ENCODE measurements at places on chromosomes 7 and 10.

DNA sequence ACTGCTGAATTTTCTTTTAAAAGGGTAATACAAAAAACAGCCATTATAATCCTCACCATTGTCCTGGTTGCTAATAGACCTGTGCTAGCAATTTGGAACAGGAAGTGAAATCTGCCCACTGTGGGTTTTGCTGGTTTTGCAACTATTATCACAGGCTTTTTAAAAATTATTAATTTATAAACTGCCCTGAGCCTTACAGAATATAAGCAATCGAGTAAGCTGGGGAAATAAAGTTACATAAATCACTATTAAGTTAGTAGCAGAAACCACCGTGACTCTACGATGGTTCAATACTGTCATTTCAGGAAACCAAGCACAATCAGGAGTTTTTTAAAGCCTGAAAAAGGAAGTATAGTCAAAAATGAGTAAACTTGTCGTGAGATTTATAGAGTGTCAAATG, 62.3 kb downstream of the TMEM26 start:
- no peak for DNase-seq

- DNase-seq = no peak
Observed at GRCh38 chr7:140242057-140243031, 65.6 kb upstream of the KDM7A start.

DNA sequence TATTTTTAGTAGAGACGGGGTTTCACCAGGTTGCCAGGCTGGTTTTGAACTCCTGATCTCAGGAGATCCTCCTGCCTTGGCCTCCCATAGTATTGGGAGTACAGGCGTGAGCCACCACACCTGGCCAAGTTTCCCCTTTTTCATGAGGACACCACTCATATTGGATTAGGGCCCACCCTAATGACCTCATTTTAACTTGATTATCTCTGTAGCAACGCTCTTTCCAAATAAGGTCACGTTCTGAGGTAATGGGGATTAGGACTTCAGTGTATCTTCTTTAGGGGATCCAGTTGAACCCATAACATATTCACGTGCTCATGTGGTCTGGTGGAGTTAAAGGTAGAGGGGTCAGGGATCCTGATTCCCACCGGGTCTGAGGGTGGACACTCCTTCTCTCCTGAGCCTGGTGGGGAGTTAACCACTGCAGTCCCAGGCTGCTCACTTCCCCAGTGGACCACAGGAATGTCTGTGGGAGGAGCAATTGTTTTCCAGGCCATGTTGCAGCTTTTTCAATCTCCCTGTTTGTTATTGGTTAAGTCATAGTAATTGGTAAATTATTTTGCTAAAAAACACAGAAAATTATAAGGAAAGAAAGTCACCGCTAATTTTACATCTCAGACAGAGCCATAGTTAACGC, 130.5 kb downstream of the GRK5 start:
- no peak for DNase-seq

DNA sequence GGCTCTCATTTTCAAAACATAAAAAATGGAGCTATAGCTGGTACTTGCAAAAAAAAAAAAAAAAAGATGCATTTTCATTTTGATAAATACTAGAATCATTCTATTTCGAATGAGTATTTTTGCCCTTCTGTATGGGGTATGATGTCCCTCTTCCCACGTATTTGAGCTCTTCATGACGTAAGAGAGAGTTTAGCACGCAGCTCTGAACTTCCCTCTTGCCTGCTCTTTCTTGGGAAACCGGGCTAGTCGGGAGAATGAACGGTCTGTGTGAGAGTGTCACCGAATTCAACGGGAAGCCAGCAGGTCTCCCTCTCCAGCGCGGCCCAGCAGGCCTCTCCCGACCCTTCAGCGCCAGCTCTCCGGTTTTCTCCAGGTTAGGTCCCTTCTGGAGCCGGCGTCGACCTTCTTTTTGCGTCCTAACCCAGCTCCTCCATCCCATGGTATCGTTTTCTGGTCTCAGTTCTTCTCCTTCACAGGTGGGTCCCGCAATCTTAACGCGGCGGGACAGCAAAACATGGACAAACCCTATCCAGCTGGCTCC, 159.2 kb upstream of the PITRM1 start:
- DNase-seq = no peak

- DNase-seq = no peak
Observed at GRCh38 chr10:2048337-2048973, 311.1 kb upstream of the ADARB2 start.

DNA sequence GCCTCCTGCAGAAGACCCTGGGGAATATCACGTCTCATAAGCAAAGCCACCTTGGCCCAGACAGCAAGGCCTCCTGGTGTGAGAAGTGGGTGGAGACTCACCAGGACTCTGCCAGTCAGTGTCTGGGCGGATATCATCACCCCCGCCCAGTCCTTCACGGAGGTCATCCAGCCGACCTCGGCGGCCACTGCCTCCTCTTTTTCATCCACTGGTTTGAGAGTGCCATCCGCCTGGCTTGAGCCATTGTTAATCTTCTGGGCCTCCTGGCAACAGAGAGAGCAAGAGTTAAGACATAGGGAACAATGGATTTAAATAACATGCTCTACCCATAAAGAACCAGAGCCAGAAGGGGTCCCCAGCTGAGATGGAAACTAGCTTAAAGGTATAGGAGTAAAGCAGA, 233.8 kb downstream of the KCNMA1 start:
- DNase-seq = no peak

DNA sequence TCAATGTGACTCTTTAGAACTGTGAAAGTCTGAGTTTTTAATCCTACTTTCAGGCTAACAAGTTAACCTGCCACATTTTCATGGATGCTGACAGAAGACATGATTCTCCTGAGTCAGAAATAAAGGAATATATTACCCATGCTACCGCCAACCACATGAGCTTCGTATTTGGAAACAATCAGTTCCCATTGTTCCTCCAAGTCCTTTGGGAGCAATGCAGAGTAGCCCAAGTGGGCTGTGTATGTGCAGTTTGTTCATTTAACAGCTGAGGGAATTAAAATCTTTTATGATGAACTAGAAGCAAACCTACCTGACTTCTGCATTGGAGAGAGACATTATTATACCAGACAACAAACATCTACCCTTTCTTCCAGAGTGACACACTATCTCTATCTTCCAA, 169.3 kb upstream of the BET1 start:
- DNase-seq = no peak

DNA sequence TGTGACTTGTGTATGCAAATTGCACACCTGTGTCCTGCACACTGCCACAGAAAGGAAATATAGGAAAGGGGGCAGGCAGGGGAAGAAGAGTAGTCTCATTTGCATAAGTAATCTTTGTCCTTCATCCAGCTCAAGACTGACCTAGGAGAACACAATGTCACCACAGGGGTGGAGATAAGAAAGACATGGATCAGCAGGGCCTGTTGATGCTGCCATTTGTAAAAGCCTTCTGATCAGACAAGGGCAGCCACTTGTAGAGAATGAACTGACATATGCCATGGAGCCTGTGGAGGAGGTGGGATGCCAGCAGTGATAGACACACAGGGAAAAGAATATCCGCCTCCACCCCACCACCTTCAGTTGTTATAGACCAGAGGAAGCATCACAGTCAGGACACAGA, 528.9 kb downstream of the HTR7 start:
- no peak for DNase-seq

DNA sequence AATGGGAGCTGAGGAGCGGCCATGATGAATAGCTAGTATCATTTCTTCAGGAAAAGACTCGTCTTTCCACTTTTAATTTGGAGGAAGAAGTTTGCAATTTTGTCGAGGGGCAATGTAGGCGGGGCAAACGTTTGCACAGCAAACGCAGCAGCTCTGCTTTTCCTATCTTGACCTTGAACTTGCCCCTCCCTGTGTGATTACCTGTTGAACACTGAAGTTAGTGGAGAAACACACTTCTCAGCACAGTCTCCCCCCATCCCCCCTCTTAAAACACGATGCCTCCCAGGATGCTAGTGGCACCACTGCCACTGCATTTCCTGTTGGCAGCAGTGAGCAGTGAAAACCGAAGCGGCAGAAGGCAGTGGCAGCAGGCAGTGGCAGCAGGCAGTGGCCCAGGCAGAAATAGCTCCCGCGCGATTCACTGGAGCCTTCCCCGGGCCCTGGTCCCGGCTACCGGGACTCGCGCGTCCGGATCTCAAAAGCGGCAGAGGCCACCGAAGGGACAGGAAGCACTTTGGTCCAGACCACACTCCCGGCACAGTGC, at the start of gene EPDR1:
Gene EPDR1 (plus strand): TSS at position 336 of the 544 bp plus-strand sequence. CDS start 300 bp downstream, outside the sequence.
- no peak for DNase-seq

- no peak for DNase-seq
Observed at GRCh38 chr7:116591202-116592040, 66.6 kb downstream of the CAV1 start.

- no peak for DNase-seq
Observed at GRCh38 chr10:127993056-127993690, 86.3 kb downstream of the PTPRE start.

GRCh38 chr7:36668750-36669149, 55.5 kb downstream of the AOAH start:
- no peak for DNase-seq

DNA sequence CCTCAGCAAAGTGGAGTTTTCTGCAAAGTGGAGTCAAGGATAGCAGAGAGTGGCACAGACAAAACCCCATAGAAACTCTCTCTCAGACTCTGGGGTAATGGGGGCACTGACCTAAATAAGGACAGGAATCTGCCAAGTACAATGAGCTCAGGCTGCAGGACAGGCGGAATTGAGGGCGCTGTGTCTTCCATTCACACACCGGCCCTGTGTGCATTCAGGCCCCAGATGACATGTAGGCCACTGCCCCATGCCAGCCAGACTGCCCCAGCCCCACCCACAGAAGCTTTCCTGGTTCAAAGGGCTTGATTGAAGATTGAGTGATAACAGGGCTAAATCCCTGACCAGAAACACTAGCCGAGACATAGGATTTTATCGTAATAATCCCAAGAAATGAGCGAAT, 52.7 kb downstream of the EEPD1 start:
- DNase-seq = no peak

- DNase-seq = no peak
Observed at GRCh38 chr7:101602484-101603241, 26.4 kb downstream of the MYL10 start.

DNA sequence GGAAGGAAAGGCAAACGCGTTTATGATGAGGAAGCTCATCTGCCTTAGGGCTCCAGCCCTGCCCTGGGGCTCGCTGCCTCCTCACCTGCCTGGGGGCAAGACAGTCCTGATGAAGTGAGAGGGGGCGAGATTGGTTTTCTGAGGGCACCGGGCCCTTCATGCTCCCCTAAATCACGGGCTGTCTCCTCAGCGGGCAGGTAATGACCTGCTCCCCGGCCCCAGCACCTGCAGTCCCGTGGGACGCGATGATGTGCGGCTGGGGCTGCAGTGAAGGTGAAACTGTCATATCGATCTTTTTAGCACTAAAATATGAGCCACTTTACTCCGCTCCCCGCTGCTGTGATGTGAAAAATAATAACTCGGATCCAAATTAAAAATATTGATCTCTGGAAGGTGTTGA, 120.2 kb downstream of the INPP5A start:
- no peak for DNase-seq

DNA sequence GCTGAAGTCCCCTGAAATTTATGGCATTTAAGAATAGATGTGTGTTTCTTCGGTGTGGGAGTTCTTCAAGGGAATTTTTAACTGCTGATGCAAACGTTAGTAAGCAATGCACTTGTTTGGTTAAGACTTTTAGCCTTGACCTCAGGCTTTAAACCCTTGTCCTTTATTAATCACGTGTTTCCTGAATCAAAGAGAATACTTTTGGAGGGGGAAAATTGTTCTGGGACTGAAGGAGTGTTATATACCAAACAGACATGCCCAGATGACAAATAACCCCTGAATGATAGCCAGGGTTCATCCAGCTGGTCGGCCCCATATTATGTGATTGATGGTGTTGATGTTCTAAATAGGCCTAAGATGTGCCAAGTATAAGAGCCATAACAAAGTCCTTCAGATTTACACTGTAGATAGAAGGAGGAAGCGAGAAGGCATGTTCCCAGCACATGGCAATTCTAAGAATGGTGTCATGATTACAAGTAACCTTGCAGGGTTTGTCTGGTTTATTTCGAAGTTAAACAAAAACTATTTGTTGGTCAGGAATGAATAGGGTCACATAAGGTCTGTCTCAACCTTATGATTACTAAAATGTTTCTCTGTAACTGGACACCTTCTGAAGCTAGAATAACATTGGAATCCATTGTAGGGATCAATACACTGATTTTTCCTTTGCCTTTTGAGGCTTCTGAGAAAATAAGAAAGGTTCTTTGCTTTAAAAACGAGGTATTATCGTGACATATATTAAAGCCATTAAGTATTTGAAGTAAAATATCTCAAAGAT, 124.2 kb upstream of the SEM1 start:
- DNase-seq = no peak

Measured in AG04449 (cell line).